ENCODE measurements at places on chromosomes 5 and 9. TPM values are rescaled to one million over a fixed set of nuclear protein-coding genes. Genes with fewer than 3 reads are reported as not detected.

SPINK5 gene
- 0.06 TPM for total RNA-seq

LOX gene
- total RNA-seq = 90.4 TPM

RNF183 gene
- not detected for total RNA-seq

DBN1 gene
- 98.1 TPM for total RNA-seq

OLFML2A gene
- 0.32 TPM for total RNA-seq

SLCO6A1 gene
- not detected for total RNA-seq

SLC34A1 gene
- total RNA-seq = not detected
